ELR (cell line): ENCODE measurements at places on chromosomes 5 and 9.

- peak; percentile 84 for DNase-seq
Measured at GRCh38 chr9:83299571-83299970, 236.6 kb upstream of the RASEF start.

- DNase-seq = no peak
Measured at GRCh38 chr9:123127512-123128075, 94.1 kb downstream of the GPR21 start.

- DNase-seq = peak; percentile 52
Measured at GRCh38 chr9:121895818-121896544, 197.1 kb downstream of the TTLL11 start.

DNA sequence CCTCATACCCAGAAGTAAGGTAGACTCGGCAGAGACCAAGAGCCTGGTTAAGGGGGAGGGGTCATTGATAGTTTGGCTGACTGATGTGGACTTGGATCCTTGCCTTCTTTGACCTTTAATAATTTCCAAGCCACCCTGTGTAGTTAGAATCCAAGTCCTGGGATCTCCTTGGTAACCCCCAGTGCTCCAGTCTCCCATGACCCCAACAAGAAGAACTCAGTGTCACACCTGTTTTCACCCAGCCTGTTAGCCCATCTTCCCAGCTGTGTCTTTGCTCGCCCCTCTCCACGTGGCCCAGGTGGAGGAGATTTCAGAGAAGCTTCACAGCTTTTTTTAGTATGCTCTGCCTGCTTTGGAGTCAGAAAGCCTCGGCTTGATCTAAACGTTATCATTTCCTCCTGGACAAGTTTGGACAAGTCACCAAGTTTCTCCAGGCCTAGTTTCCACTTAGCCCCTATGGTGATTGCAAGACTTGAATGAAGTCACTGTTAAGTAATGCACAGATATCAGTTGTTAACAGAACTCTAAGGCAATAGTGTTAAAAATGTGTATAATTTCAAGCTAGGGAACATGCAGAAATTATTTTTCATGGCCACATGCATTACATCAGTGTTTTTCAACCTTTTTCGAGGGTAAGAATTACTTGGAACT, 170.0 kb downstream of the TMEM38B start:
- no peak for DNase-seq

GRCh38 chr5:110477911-110478310, 248.6 kb downstream of the TMEM232 start:
- peak; percentile 37 for DNase-seq

- no peak for DNase-seq
Measured at GRCh38 chr9:6901180-6901579, 143.4 kb downstream of the KDM4C start.

- DNase-seq = peak; percentile 40
Measured at GRCh38 chr5:37812365-37812764, 27.5 kb downstream of the GDNF start.

DNA sequence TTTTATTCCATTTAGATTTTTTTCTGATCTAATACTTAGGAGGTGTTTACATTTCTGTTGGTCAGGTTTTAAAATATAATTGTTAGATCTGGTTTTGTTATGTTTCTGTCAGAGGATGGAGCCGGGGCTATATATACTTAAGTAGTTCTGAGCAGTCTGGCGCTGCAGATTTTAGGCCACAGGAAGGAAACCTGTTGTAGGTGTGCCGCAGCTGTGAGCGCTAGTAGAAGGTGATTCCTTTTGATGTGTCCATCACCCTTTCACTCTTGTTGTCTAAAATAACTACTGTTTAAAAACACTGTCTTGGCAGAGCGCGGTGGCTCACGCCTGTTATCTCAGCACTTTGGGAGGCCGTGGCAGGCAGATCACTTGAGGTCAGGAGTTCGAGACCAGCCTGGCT, 17.0 kb downstream of the ZBTB34 start:
- DNase-seq = no peak

DNA sequence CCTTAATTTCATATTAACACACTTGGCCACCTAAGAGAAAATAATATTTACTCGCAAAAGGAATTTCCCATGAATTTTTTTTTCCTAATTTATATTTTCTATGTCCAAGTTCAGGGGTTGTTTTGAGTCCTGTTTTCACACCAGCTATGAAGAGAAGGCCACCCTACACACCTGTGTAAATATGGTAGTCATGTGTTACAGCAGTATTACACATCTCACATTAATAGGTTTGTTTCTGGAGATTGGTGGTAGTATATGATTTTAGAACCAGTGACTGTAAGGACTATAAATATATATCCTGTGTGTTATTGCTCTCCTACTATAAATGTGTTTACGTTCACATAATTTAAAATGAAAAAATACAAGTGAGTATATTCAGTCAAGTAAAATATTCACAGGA, 147.5 kb downstream of the PAM start:
- no peak for DNase-seq

DNA sequence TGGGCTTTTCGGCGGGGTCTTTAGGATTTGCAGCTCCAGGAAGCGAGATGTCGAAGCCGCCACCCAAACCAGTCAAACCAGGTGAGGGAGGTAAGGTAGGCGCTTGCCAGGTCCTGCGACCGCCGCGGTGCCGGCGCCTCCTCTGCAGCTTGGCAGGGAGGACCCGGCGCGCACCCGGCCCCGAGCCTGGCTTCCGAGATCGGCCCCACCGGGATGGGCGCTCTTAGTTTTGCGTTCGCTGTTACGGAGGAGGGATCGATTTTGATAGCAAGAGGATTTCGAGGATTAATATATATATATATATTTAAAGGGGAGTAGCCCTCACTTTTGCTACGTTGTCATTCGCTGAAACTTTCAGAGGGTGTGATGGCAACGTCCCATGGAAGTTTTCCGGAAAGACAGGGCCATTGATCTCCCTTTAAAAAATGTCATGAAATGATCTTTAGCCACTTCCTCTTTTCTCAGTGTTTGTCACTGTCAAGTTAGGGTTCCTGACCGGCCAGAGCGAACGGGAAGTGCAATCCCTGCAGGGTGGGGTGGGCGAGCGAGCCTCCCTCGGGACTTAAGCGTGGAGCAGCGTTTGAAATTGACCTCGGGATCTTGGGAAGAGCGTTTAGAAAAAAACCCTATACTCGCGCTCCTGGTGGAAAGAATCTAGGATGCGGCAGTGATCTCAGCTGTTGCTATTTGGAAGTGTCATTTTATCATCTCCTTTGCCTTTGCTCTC, 495 bp downstream of the OSTF1 start:
- DNase-seq = peak; percentile 76

GRCh38 chr9:18534611-18535010, 60.7 kb downstream of the ADAMTSL1 start:
- DNase-seq = no peak

- no peak for DNase-seq
Measured at GRCh38 chr9:121380846-121381245, 10.8 kb upstream of the STOM start.

DNA sequence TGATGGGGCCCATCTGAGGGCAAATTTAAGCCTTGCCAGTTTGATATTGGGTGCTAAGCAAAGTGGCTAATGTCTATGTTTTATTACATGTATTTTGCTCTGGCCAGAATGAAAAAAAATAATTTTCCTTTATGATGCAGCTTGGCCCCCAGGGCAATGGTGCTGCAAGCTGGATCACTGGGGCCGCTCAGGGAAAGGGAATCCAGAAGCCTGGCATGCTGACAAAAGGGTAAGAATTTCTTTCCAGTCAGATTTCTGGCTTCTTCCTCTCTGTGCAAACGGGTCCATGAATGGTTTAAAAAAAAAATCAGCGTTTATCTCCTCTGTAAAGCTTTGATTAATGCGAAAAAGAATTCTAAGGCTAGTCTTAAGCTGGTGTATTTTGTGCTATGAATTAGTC, 138.4 kb downstream of the MAPKAP1 start:
- DNase-seq = peak; percentile 53

DNA sequence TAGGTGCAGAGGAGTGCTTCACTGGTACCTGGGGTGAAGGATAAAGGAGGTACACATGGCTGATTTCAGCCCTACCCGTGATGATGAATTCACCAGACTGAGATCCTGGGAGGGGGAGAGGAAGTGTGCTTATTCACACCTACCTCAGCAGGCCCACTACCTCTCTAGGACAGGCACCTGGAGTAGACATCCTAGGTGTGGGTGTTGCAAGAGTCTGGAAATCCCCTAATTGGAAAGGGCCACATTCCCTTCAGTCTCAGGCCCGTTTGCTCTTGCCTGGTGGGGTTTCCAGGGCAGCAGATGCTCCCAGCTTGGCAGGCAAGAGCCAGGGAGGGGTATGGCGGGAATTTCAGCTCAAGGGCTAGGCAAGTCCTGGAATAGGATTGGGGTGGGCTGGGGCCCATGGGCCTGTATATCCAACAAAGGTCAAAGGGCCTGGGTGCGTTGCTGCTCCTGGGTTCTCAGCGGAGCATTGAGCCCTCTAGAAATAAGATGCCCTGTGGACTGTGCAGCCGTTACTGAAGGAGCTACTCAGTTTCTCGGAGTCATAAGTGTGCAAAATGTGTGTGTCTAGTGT, 5.8 kb upstream of the CCL21 start:
- DNase-seq = no peak

DNA sequence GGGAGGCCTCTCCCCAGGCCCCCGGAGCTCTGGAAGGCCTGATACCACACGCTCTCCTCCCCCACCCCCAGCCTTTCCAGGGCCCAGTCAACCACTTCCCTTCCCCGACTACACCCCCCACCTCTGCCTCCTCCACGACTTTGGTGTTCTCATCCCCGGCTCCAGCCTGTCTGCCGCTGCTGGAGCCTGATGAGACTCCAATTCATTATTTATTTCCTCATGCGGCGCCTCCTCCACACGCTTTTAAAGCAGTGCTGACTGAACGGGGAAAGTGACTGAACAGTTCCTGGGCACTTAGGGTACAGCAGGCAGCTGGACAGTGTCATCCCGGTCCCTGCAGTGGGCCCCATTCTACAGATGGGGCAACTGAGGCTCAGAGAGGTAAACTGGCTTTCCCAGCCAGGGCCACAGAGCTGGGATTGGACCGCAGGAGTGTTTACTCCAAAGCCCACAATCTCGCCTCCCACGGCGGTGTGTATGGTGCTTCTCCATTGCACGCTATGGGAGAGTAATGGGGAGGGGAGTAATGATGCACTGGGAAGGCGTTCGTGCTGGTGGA, 15.9 kb upstream of the RPL26L1 start:
- DNase-seq = peak; percentile 96

DNA sequence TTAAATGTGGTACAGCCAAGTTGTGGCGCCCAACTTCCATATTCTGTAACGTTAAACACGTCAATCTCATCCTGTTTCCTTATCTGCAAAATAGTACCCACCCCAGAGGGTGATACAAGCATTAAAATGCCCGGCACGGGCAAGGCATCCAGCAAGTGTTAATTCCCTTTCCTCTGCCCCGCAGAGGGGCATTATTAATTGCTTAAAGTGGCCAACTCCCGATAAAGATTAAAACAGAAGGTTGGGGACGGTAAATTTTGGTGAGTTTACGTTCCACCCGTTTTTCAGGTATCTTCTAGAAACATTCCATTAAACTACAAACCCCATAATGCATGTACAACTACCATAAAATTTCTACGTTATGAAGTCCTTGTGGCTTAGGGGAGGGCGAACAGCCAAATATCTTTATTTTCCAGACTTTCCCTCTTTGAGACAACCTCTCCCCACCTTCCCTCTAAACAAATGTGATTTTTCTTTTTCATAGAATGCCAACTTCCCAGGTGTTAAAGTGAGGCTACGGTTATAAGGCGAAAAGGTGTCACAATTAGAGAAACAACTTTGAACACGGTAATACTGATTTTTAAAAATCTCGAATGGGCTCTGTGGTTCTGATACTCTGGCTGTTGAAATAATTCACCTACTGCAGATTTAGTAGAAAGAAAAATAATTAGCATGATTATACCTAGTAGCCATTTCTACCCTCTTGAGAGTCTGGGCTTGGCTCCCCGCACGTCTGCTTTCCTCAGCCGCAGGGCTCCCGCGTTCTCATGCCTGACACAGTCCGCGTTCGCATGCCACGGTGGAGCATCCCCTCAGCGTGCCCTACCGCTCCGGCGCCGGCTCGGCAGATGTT, 1.2 kb upstream of the GPBP1 start:
- peak; percentile 45 for DNase-seq

GRCh38 chr9:93945400-93946337, 9.5 kb downstream of the BARX1 start:
- DNase-seq = no peak

GRCh38 chr9:122121931-122122330, 28.8 kb upstream of the TTLL11 start:
- no peak for DNase-seq

GRCh38 chr5:40623480-40624420, 56.0 kb upstream of the PTGER4 start:
- DNase-seq = no peak

- no peak for DNase-seq
Measured at GRCh38 chr9:127014910-127015540, 100.4 kb downstream of the RALGPS1 start.

- DNase-seq = peak; percentile 79
Measured at GRCh38 chr9:126788634-126789349, 16.0 kb upstream of the ZBTB43 start.

DNA sequence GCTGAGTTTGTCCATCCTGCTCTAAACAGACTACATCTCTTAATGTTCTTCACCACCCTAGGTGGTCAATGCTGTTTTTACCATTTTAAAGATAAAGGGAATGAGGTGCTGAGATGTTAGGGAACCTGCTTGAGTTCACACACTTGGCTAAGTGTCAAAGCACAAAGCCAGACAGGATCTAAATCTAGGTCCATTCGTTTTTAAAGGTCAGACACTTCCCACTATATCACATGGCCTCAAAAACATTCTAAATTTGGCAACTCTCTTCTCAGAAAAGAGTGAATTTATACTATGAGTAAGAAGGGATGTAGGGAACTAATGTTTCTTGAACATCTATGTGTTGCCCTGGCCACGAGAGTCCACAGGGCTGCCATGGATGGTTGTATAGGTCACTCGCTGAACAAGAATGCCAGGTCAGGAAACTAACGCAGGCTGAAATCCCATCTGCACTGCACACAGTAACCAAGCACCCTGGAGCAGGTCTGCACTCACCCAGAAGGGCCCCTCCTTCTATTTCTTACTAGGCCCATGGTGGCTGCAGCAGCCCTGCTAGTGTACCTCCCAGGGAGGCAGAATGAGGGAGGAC, 213.0 kb downstream of the SPOCK1 start:
- no peak for DNase-seq

GRCh38 chr9:115208501-115208900, 90.5 kb upstream of the TNC start:
- DNase-seq = peak; percentile 83

DNA sequence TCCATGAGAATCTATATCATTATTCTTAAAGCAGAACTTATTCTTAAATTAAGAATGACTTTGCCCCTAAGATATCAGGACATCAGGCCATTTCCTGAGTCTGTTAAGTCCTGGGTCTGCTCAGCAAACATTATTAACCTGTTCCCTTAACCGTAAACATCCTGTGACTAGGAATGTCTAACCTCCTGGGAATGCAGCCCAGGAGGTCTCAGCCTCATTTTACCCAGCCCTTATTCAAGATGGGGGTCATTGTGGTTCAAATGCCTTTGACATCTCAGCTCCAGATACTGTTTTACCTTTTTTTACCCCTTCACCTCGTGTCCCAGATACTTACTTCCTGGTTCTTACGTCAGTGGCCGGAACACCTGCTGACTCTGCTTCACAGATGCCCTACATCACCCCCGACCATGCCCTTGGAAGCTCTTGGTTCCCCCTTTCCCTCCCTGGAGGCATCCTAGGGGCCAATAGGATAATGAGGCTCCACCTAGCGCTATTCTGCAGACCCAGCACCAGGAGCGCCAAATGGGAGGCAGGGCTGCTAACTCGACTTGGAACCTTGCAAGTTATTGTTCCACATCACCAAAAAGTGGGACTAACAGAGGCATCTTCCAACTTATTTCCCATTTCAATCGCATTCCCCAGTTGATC, 182.5 kb downstream of the MED10 start:
- DNase-seq = no peak

- no peak for DNase-seq
Measured at GRCh38 chr9:130663977-130664250, 480 bp upstream of the PRDM12 start.
